T-helper 22 cell (primary cell): ENCODE measurements at places on chromosomes 12 and 14.

- no peak for DNase-seq
Observed at GRCh38 chr14:64993266-64993930, 6.7 kb downstream of the FNTB start.

DNA sequence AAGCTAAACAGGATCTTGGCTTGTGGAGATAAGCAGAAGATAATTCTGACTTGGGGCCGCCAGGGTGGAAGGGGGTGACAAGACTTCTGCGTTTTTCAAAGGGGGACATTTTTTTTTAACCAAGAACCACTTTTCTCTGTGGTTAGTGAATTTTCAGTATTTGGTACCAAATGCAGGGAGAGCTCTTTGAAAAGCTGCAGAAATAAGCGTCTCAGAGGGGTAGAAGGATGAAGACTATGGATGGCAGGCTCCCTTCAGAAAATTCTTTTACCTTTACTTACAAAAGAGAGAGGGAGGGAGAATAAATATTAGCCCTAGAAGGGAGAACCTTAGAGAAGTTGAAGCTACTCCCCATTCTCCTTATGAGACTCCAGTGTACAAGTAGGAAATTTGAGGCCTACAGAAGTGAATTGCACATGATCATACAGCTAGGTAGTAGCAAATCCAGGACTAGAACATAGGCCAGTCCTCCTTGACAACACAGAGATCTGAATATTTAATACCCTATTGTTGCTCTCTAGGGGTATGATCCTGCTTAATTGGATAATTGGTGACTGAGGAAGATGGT is 840 bp downstream of the MRPL52 start:
- no peak for DNase-seq

GRCh38 chr14:30131581-30132097 is 204.0 kb upstream of the PRKD1 start:
- DNase-seq = no peak

- DNase-seq = no peak
Observed at GRCh38 chr14:32545095-32545494, 216.0 kb downstream of the AKAP6 start.

- DNase-seq = no peak
Observed at GRCh38 chr12:5967645-5968415, 22.8 kb upstream of the ANO2 start.

DNA sequence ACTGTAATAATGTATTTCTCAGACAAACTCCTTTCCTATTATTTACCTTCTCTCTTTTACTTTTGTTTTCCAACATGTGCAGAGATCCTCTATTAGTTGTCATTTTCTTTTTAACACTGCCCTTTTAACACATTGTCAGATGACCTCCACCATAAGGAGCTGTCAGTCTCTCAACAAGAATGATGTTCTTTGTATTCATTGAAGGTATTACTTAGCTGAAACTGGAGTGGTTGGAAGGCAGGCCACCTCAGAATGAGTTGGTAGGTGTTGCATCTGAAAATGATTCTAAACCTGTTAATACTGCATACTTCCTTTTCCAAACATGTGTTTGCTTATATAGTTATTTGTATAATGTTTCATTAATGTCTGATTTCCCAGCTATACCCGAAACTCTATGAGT is 16.9 kb downstream of the TMEM117 start:
- DNase-seq = no peak

DNA sequence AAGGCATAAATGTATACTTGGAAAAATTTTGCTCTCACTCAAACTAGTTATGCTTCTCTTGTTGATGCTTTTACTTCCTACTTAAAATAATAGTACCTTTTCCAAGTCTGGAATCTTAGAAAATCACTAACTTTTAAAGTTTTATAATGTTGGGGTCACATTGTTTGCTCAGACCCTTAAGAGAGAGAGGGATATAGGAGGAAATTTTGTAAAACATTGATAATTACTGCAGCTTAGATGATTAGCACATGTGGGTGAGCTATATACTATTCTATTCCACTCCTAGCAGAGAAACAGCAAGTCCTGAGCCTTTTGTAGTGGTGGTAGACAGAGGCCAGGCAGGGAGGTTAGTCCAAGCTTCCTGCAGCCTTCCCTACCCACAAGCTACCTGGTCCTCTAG is 13.4 kb downstream of the EID3 start:
- no peak for DNase-seq

- no peak for DNase-seq
Observed at GRCh38 chr12:43332977-43333640, 218.9 kb downstream of the ADAMTS20 start.

GRCh38 chr14:39440975-39441374 is 8.7 kb upstream of the FBXO33 start:
- no peak for DNase-seq

- DNase-seq = no peak
Observed at GRCh38 chr12:14665354-14666348, 30.7 kb downstream of the GUCY2C start.

GRCh38 chr12:122687086-122687485 is 16.1 kb downstream of the HCAR2 start:
- no peak for DNase-seq

GRCh38 chr12:10362828-10363657 is 26.8 kb downstream of the KLRK1 start:
- no peak for DNase-seq

DNA sequence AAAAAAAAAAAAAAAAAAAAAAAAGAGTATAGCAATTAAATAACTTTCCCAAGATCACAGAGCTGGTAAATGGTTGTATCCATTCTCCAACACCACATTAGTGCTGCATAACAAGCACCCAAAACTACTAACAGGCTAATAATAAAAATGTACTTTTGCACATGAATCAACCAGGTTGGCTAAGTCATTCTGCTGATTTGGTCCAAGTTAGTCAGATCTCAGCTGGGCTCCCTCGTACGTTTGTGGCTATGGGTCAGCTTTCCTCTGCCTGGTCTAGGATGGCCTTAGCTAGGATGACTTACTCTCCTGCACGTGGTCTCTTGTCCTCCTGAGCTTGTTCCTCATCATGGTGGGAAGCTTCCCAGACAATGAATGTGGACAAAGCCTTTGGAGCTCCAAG is 7.9 kb upstream of the PLEKHG6 start:
- no peak for DNase-seq

DNA sequence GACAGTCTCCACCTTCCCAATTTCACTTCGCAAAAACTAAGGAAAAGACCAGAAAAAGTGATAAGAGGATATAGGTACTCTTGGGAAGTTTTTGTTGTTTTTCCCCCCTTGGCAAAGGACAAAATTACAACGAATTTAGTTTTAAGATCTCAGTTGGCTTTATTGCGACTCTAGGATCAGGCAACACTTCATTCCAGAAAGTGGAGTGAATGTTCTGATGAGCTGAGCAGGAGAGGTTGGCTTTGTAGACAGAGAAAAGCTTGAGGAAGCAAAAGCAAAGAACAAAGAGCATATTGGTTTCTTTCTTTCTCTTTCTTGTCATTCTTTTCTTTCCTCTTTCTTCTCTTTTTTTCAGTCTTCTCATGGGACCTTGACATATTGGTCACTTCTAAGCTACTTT is 640 bp upstream of the ZFYVE1 start:
- DNase-seq = no peak

- no peak for DNase-seq
Observed at GRCh38 chr12:28777603-28778365, 371.3 kb upstream of the FAR2 start.

DNA sequence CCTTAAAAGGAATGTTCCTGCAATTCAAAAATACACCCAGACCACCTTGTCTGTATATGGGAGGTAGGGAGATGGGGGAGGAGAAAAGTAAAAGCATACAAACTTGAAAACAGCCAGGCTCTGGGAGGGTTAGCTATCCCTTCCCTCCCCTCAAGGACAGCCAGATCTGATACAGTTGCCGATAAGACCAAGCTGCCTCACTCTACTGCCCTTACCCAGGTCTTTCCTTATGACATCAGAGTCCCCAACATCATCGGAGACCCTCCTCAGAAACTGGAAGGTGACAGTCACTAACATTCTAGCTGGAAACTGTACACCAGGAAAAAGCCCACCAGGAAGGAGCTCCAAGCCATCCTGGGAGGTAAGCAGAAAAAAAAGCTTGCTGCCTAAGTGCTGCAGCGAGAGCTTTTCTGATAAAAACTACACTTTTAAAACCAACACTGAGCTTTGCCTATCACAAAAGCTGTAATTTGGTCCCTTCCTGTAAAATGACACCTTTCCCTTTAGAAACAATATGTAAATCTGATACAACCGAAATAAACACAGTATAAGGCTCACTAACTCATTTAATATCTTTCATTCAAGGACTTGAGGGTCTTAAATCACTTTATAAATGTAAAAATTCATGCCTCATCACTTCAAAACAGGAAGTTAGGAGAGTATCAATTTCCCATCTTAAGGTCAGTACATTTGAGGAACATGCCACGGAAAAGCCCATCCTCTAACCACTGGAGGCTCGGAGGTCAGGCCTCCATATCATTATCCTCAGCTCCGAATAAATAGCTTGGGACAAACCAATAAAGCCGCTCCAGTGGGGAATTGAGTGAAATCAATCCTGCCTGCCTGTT is 20.4 kb upstream of the PLEKHH1 start:
- DNase-seq = no peak

GRCh38 chr14:56891226-56891625 is 80.9 kb upstream of the OTX2 start:
- DNase-seq = no peak

DNA sequence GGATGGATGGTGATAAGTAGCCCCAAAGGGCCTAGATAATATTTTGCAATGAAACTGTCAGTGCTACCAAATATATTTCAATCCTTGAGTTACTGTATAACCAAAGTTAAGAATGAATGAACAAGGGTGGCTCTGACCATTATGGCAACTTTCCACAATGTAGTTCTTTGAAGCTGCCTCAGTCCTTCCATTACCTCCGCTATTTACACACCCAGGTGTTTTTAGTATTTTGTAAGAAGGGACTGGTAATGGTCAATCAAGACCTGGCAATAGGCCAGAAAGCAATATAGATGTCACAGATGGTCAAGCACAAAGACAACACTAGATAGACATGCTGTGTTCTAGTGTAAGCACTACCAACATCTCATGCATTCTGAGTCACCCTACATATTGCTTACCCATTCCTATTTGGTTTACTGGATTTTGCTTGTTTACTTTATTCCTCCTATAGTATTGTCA is 16.3 kb downstream of the DUSP16 start:
- DNase-seq = no peak

DNA sequence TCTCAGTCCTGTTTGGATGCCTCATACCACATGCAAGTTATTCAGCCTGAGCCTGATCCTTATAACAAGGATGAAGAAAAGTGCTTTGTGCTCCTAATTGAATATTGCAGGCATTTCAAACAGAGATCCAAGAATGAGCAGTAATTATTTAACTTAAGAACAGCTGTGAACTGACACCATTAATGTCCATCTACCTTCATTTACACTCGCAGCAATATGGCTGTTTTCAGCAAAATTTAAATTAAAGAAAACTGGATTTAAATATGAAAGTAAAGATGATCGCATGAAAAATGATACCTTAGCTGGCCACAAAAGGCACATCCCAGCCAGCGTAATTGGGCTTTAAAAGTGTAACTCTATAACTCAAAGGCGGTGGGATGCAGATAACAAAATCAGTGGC is 466.3 kb downstream of the GALC start:
- DNase-seq = no peak

- DNase-seq = no peak
Observed at GRCh38 chr14:55005071-55005470, 21.8 kb downstream of the WDHD1 start.

- no peak for DNase-seq
Observed at GRCh38 chr12:45685680-45686079, 43.8 kb upstream of the ARID2 start.

- DNase-seq = no peak
Observed at GRCh38 chr14:30221546-30221945, 293.9 kb upstream of the PRKD1 start.

- no peak for DNase-seq
Observed at GRCh38 chr14:61478971-61479473, 157.6 kb downstream of the PRKCH start.

- no peak for DNase-seq
Observed at GRCh38 chr14:76307786-76308780, 67.9 kb upstream of the ESRRB start.

DNA sequence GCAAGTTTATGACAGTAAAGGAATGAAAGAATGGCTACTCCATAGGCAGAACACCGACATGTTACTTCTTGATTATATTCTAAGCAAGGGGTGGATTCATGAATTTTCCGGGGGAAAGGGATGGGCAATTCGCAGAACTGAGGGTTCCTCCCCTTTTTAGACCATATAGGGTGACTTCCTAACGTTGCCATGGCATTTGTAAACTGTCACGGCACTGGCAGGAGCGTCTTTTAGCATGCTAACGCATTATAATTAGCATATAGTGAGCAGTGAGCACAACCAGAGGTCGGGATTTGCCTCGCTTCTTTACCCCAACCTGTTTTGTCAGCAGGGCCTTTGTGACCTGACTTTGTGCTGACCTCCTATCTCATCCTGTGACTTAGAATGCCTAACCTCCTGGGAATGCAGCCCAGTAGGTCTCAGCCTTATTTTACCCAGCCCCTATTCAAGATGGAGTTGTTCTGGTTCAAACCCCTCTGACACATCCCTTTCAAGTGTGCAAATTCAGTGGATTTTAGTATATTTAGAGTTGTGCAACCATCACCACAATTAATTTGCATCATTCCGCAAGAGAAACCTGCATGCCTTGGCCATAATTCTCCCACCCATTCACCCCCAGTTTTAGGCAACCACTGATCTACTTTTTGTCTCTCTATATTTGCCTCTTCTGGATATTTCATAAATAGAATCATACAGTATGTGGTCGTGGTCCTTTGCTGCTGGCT is 27.4 kb downstream of the PALS1 start:
- DNase-seq = no peak
